Stimulated activated CD8-positive, alpha-beta memory T cell treated with anti-CD3 and anti-CD28 coated beads, Interleukin-15, amount 100 ng/mL, for 4 hours (primary cell): ENCODE measurements at places on chromosomes 7 and 10.

GRCh38 chr10:6997509-6997908, 413.3 kb downstream of the SFMBT2 start:
- DNase-seq: no peak

- DNase-seq: no peak
Measured at GRCh38 chr10:33353853-33354252, 19.4 kb upstream of the NRP1 start.

DNA sequence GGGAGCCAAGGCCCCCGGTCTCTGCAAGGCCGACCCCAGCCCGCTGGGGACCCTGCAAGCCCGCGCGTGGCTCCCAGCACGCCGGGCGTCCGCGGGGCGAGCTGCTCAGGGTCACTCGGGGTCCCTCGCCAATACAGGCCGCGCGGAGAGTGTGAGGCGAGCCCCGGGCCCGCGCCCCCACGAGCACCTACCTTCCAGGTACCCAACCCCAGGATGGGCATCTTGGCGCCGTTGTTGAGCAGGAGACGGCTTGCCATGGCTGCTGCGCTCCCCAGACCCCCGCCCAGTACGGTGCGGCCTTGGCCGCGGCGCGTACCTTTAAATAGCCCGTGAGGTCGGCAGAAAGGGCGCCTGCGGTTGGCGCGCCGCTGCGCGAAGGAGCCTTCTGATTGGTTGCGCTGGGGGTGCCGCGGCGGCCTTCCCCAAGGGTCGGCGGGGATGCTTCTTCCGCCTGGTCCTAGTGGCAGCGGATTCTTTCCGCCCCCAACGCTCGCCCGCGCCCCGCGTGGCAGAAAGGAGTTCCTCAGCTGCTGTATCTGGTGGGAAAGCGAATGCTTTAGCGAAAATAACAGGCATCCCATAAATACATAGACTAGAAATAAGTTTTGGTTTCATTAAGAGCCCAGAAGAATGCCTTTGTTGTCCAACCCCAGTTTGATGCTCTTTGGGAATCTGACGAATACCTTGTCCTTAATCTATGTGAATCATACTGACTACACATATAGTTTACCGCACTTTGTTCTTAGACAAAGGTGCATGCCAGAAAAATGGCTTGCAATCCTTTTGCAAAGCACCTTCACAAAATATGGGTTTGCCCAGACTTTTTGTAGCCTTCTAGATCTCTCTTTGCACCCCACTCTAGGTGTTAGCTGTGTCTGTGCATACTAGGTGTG, at the start of gene AKR1B1:
Gene AKR1B1 (minus strand): TSS at position 295 of the 893 bp plus-strand sequence. CDS start 38 bp downstream, at position 257.
- peak; percentile 75 for DNase-seq

GRCh38 chr10:71343392-71343773, 24.3 kb downstream of the SLC29A3 start:
- no peak for DNase-seq

GRCh38 chr7:90532231-90532929, 62.9 kb downstream of the PTTG1IP2 start:
- no peak for DNase-seq

GRCh38 chr10:131150126-131150525, 161.4 kb downstream of the TCERG1L start:
- no peak for DNase-seq

- DNase-seq: no peak
Measured at GRCh38 chr7:36207451-36208291, 54.6 kb downstream of the EEPD1 start.

- DNase-seq: no peak
Measured at GRCh38 chr7:97697396-97697795, 34.5 kb upstream of the TAC1 start.

- DNase-seq: no peak
Measured at GRCh38 chr10:10205906-10206305, 811.8 kb upstream of the CELF2 start.

DNA sequence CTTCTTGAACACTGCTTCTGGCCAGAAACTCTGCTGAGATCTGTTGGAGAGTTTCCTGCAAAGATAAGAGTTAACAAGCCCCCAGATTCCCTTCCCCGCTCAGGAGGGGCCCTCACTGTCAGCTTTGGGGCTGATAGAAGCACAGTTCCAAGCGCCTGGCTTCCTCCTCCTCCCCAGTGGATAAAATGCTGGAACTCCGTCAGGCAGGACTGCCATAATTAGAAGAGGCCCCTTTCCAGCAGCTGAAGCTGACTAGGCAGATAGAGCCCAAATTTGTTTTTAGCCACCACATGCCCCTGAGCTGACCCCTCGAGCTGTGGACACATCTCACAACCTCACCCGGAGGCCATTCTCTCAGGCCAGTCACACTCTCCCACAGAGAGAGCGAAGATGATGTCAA, 89.4 kb downstream of the TBXAS1 start:
- DNase-seq: no peak

DNA sequence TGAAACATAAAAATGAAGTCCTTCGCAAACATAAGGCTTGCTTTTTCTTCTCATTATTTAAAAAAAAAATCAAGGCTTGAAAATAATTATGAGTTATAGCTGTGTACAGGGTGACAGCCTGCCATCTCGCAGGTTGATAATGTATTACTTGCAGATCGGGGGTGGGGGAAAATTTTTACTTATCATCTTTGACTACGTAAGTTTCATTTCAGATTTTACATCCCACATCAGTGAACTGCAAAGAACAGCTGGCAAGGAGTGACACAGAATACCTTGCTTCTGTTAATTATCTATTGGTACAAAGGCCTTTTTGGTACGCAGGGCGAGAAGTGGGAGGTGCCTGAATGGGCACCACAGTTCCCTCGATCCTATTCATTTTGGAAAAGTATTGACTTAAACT, 59.0 kb downstream of the INSYN2A start:
- DNase-seq: no peak

GRCh38 chr10:61923210-61923949, 21.9 kb downstream of the ARID5B start:
- no peak for DNase-seq

GRCh38 chr10:792792-793100, 103.3 kb upstream of the DIP2C start:
- no peak for DNase-seq

- no peak for DNase-seq
Measured at GRCh38 chr10:123565691-123566660, 100.2 kb upstream of the GPR26 start.
